HT1080 (cell line): ENCODE measurements at places on chromosomes 4 and X. TPM values are rescaled to one million over a fixed set of nuclear protein-coding genes. Genes with fewer than 3 reads are reported as not detected.
A peak's percentile ranks its signal among the peaks of the same experiment; 100 is the strongest.

Gene BEX5
- total RNA-seq, result not detected in 2 replicates

DNA sequence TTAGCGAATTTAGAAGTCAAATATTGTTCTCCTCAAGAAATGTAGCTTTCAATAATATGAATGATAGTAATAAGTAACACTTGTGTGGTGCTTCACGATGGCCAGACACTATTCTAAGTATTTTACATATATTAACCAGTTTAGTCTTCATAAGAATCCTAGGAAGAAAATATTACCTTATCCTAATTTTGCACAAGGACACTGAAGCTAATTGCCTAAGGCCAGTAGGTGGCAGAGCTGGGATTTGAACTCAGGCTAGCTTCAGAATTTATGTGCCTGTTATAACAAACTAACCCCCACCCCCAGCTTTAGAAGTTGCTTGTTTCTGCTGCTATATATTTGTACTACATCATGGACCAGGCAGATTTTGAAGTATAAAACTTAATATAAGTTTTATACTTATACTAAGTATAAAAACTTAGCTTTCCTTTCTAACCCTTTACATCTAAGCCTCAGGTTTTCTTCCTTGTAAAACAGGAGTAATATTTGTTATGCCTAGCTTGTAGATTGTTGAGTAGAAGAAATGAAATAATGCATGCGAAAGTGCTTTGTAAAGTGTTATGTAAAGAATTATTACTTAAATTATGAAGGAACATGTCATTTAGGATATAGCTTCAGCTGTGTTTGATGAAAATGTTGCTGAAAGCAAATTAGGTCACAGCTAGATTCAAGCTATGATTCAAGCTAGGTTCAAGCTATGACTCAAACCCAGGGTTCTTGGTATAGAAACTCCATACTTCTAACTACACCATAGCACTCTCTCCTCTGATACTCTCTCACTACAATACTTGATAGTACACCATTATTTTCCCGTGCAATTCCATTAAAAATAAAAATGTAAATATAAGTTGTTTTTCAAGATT, 4.2 kb upstream of the CDS1 start:
- DNase-seq, result peak; percentile 45

DNA sequence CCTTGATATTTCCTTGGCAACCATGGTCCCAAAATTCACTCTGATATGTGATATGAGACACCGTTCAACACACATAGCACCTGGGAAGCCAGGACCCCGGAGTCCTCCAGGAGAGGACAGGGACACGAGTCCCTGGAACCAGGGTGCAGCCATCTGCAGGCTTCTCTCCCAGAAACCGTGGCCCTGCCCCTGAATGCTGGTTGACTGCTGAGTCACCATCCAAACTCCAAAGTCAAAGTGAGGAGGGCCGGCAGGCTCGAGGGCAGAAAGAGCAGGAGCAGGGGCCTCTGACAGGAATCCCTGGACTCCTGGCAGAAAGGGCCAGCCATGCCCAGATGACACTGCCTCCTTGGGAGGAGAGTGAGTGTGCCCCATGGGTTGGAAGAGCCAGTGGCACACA, 6.9 kb upstream of the PNMA6A start:
- no peak for DNase-seq

GRCh38 chr4:150960079-150960478, 55.0 kb downstream of the LRBA start:
- peak; percentile 42 for DNase-seq

DNA sequence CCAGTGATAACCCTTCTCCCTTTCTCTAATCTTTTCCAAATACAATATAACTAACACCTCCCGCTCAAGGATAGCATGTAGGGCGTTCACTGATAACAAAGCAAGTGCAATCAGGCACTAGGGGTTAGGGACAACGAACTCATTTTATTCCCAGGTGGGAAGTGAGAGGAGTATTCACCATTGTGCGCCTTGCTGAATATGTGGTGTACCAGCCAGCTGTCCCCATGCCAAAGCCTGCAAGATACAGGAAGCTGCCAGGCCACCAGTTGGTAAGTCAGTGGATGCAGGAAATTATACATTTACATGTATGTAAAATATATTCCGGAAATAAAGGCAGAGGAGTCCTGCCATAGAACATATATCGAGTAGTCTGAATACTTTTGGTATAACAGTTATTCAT, 6.3 kb upstream of the HPRT1 start:
- no peak for DNase-seq

- no peak for DNase-seq
These were observed 4.7 kb downstream of the USP51 start for GRCh38 chrX:55484948-55485347.

Gene ETDB
- not detected in 2 replicates for total RNA-seq

- peak; percentile 30 for DNase-seq
These were observed 22.3 kb downstream of the UGT2A2 start for GRCh38 chr4:69617083-69617694.

Gene CPZ
- total RNA-seq, result not detected in 2 replicates

- peak; percentile 74 for DNase-seq
These were observed 392.5 kb downstream of the BCOR start for GRCh38 chrX:39705290-39705689.

GRCh38 chr4:161419822-161420221, 744.0 kb downstream of the FSTL5 start:
- peak; percentile 26 for DNase-seq

GRCh38 chrX:12702509-12703091, 88.6 kb upstream of the PRPS2 start:
- no peak for DNase-seq

DNA sequence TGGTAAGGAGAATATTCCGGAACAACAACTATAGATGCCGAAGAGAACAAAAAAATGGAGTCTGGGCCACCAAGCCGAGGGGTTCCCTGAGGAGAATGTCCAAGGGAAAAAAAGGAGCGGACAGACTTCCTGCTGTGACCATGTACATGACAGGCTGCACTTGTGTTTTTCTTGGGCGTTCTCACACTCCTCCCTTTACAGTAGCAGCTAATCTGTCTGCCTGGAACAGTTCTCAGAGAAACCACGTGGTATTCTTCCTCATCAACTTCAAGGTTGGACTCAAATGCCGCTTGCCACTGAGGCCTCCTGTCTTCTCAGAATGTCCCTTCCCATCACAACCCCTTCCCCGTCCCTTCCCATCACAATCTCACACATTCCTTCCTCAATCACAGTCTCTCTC, 30.8 kb upstream of the MTNR1A start:
- DNase-seq, result no peak

- DNase-seq, result no peak
These were observed 383.7 kb upstream of the ATOH1 start for GRCh38 chr4:93444860-93445259.

GRCh38 chrX:87515836-87516235, 1.8 kb upstream of the KLHL4 start:
- DNase-seq, result no peak

GRCh38 chrX:20653070-20653469, 386.4 kb upstream of the RPS6KA3 start:
- no peak for DNase-seq

Gene FIP1L1
- 46.3 and 46.4 TPM in 2 replicates for total RNA-seq

GRCh38 chr4:126470862-126471261, 1156.1 kb downstream of the FAT4 start:
- peak; percentile 71 for DNase-seq

- no peak for DNase-seq
These were observed 96.0 kb downstream of the DHRSX start for GRCh38 chrX:2404776-2405175.

GRCh38 chr4:152640058-152640921, 39.5 kb downstream of the TMEM154 start:
- DNase-seq, result peak; percentile 38

DNA sequence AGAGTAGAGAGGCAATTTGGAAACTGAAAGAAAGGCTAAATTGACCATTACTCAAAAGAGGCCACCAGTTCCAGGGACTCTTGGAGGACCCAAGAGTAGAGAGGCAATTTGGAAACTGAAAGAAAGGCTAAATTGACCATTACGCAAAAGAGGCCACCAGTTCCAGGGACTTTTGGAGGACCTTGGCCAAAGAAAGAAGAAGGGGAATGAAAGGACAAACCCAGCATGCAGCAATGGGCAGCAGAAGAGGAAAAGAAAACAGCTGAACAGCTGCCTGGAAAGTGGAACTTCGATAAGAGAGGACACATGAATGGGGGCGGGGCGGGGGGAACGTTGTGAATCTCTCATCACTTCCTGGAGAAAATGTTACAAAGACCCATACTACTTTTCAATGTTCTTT, 80.8 kb downstream of the PALLD start:
- DNase-seq, result no peak

Gene GPR50
- total RNA-seq, result not detected in 2 replicates

GRCh38 chr4:148735432-148736155, 293.4 kb upstream of the NR3C2 start:
- DNase-seq, result peak; percentile 32

Gene GLRA2
- total RNA-seq, result not detected in 2 replicates

Gene DNAAF6
- total RNA-seq, result not detected in 2 replicates
